Lung microvascular endothelial cell (primary cell): ENCODE measurements at places on chromosomes 5 and 9. TPM values are rescaled to one million over a fixed set of nuclear protein-coding genes. Genes with fewer than 3 reads are reported as not detected.
A peak's percentile ranks its signal among the peaks of the same experiment; 100 is the strongest.

DNA sequence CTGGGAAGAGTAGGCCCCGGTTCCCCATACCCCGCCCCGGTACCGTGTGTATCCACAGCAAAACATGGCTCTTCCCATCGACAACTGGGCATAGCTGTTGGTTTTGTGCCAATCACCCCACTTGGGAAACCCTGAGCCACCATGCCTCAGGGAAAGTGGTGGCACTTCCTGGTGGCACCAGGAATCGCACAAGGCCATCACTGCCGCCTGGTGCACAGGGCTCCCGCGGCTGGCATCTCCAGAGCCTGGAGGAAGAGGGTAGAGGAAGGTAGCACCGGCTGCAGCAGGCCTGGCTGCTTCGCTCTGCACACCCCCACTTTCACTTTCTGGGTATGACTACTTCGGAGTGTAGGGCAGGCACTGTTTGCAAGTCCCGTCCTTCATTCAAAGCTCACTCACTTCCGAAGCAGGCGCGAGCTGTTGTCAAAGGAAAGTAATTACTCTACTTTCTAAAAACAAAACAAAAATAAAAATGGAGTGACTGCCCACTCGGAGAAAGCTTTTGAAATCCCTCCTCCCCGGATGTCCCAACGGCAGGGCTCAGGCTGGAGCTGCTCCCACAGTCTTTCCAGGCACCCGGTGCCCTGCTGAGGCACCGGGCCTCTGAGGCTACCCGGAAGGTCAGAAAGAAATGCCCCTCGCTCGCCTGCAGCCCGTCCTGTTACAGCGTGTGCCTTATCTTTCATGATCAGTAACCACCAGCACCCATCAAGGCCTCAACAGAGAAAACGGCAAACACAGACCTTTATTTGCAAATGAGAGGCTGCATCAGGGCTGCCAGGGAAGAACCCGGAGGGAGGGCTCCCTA, 2.0 kb downstream of the BRD3 start:
- peak; percentile 87 for DNase-seq

GRCh38 chr5:102668220-102668932, 86.7 kb upstream of the PAM start:
- DNase-seq: no peak

DNA sequence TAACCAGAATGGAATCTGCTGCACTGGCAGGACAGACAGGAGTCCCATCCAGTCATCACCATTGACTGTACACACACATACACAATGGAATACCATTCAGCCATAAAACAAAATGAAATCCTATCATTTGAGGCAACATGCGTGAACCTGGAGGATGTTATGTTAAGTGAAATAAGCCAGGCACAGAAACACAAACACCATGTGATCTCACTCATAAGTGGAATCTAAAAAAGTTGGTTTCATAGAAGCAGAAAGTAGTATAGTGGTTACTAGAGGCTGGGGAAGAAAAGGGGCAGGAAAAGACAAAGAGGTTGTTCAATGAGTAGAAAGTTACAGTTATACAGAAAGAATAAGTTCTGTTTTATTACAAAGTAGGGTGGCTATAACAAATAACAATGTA, 884.0 kb upstream of the ACO1 start:
- no peak for DNase-seq

- DNase-seq: no peak
Measured at GRCh38 chr9:112810696-112811490, 60.3 kb downstream of the SNX30 start.

DNA sequence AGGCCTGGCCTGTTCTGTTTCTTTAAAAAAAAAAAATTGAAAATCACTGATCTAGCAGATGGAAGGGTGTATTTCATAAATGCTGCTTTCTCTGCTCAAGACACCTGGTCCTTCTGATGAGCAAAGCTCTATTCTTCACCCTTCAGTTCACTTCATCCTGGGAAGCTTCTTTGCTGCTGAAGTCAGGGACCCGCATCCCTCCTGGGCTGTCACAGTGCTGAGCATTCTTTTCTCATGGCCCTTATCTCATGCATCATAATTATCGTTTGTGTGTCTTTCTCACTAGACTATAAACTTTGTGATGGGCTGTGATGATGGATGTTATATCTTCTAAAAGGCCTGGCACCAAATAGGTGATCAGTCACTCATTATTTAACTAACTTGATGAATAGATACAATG, 461.0 kb downstream of the GADD45G start:
- no peak for DNase-seq

GRCh38 chr5:65474130-65474711, 7.5 kb downstream of the ADAMTS6 start:
- peak; percentile 71 for DNase-seq

- no peak for DNase-seq
Measured at GRCh38 chr5:74810915-74811314, 43.9 kb downstream of the NSA2 start.

GRCh38 chr9:81885602-81886001, 42.6 kb upstream of the SPATA31D4 start:
- DNase-seq: no peak

DNA sequence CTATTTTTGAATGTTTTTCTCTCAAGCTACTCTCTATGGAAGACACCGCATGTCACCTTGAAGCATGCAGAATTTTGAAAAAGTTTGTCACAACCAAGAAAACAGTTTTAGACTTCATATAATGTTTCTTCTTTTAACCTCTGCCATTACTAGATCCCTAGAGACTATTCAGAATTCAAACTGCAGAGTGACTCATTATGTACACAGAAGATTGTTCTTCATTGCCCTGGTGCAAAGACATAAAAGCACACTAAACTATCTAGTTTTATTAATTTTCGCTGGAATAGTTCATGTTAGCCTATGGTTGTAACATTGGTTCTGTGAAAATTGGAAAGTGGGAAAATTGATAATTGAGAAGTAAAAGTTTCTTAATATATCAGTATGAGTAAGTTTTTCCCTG, 18.4 kb downstream of the F2RL2 start:
- no peak for DNase-seq

- DNase-seq: peak; percentile 41
Measured at GRCh38 chr9:96413302-96414221, 4.6 kb downstream of the ZNF367 start.

- no peak for DNase-seq
Measured at GRCh38 chr9:97675655-97676054, 21.5 kb downstream of the XPA start.

DNA sequence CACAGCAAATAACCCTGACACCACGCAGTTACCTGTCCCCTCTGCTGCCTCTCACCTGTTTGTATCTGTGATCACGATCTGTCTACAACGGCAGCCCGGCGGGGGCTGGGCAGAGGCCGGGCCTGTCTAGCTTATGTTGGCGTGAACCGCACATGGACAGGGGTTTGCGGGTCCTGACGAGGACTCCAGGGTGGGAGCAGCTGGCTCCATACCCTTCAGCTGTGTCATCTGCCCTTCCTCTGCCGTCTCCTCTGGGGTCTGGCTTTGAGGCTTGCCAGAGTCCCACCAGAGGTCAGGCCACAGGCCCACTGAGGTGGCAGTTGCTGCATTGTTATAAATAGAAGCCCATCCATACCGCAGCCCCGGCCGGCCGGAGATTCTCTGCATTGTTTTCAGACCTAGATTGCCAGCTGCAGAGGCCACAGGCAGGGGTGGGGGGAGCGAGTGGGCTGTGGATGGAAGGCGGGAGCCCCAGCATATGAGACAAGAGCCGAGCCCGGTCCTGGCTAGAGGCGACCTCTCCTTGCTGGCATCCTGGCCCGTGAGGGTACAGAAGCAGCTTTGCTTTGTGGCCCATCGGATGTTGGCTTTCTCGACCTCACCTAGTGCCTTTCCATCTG, 37.8 kb downstream of the FAM78A start:
- peak; percentile 82 for DNase-seq

DNA sequence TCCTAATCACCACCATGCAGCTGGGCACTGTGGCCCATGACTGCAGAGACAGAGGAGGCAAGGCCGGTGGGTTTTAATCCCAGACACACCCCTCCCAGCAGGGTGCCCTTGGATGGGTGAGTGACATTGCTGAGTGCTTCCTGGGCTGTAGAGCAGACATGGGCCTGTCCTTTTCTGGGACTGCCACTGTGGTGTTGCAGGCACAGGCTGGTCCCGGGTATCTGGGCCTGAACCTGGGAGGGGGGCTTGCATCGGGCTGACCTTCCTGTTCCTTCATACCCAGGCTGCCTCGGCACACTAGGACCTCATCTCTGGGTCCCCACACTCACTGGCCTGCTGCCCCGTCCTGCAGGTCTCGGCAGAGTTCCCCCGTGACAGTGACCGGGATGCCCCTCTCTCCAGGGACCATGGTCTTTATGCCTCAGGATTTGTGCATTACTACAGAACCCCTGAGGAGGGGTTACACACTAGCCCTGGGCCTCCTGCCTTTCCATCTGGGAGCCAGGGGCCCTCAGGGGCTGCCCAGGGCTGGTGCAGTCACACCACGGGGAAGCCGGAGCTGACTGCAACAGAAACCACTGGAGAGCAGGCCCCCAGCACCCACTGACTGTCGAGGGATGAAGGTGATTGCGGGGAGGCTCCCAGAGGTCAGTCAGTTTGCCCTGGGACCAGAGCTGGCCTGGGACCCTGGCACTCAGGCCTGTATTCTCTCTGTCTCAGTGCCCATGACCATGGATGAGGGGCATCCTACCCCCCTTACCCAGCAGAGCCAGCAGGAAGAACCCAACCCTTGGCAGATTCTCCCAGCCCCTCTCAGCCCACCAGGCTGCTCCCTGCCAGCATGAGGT, 8.9 kb upstream of the SLC25A48 start:
- DNase-seq: no peak

DNA sequence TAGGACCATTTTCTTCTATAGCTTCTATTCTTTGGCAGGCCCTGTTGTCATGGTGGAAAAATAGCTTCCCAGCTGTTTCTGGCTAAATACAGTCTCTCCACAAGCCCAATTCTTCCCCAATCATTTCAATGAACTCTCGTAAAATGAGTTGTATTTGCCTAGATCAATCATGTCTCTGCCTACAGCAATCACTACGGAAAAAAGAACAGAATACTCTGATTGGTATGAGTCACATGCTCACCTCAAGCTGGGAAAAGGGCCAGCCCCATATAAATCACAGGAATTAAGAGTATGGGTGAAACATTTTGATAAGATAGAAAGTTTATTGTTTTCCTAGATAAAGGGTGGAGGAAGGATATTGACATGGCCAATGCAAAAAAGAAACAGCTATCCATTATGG, 711.4 kb downstream of the EFNA5 start:
- peak; percentile 22 for DNase-seq

DNA sequence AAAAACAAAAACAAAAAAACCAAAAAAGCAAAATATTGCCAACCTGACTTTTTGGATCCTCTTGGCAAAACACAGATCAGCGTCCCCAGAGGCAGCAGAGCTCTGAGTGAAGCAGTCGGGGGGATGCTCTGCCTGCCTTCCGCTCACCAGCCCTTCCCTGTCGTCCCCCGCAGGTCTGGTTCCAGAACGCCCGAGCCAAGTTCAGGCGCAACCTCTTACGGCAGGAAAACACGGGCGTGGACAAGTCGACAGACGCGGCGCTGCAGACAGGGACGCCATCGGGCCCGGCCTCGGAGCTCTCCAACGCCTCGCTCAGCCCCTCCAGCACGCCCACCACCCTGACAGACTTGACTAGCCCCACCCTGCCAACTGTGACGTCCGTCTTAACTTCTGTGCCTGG, 20.7 kb downstream of the LHX2 start:
- DNase-seq: no peak

- DNase-seq: no peak
Measured at GRCh38 chr5:95446560-95447221, 55.5 kb downstream of the FAM81B start.

GRCh38 chr5:81893961-81894360, 77.9 kb upstream of the ATG10 start:
- DNase-seq: no peak

- no peak for DNase-seq
Measured at GRCh38 chr9:80378669-80379293, 807.0 kb downstream of the TLE4 start.

- no peak for DNase-seq
Measured at GRCh38 chr5:61701877-61702602, 370.0 kb downstream of the ZSWIM6 start.

DNA sequence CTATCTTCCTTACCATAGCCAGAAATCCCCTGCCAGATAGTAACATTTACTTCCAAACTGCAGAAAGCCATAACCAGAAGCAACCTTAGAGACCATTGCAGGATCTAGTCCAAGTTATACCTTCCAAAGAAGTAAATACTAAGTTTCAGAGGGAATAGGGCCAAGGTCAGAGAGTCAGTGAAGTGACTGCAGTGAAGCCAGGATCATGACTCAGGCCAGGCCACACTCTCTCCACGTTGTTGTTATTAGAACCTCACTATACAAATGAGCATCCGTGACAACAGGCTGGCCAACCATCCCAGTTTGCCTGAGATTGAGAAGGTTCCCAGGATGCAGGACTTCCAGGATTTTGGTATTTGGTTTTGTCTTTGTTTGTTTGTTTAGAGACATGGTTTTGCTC, 11.3 kb downstream of the ERAP1 start:
- DNase-seq: no peak

GRCh38 chr9:20604562-20604961, 17.7 kb downstream of the MLLT3 start:
- no peak for DNase-seq

GRCh38 chr5:82925061-82925411, 152.2 kb downstream of the TMEM167A start:
- DNase-seq: no peak

DNA sequence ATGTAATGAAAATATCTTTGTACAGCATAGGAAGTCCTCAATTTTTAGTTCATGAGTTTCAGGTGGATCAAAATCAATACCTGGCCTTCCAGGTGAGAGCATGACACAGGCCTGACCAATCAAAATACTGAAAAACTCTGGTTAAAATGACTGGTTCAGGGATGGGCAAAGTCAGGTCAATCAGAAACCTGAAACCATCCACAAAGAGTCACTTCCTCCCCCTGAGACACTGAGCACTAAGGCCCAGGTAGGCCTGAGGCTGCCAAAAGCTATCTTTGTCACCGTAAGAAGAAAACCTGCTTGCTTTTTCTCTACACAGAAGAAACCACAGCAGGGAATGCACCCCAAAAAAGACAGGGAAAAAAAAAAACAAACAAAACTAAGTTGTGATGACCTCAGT, 444.8 kb downstream of the TLR4 start:
- DNase-seq: no peak

DNA sequence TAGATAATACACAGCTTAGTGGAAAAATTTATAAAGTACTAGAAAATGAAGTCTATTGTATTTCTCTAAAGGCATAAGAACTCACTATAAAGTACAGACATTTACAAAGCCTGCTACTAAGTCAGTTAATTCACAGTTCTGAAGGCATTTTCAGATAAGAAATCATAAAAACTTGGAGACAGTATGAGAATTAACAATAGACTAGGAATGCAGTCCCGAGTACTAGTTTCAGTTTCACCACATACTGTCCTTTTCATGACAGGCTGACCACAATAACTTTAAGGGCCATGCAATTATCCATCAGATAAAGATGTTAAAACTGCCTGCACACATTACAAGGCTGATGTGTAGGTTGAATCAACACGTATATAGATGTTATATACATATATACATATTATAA, 362.6 kb upstream of the SMC2 start:
- no peak for DNase-seq

The IFNB1 gene
- total RNA-seq: not detected in 2 replicates

The PTGES gene
- 0.40 and 0.44 TPM in 2 replicates for total RNA-seq

The SAXO1 gene
- under 0.01 TPM in 1 of 2 replicates, not detected in the other for total RNA-seq

The SPATA31C1 gene
- not detected in 2 replicates for total RNA-seq

The VCAN gene
- total RNA-seq: 0.60 and 1.1 TPM in 2 replicates

The NUP214 gene
- total RNA-seq: 6.5 and 7.5 TPM in 2 replicates

The PKD2L2 gene
- total RNA-seq: not detected in 2 replicates

The GARNL3 gene
- 2.4 and 2.6 TPM in 2 replicates for total RNA-seq
